ENCODE measurements at places on chromosomes 13 and 19.

DNA sequence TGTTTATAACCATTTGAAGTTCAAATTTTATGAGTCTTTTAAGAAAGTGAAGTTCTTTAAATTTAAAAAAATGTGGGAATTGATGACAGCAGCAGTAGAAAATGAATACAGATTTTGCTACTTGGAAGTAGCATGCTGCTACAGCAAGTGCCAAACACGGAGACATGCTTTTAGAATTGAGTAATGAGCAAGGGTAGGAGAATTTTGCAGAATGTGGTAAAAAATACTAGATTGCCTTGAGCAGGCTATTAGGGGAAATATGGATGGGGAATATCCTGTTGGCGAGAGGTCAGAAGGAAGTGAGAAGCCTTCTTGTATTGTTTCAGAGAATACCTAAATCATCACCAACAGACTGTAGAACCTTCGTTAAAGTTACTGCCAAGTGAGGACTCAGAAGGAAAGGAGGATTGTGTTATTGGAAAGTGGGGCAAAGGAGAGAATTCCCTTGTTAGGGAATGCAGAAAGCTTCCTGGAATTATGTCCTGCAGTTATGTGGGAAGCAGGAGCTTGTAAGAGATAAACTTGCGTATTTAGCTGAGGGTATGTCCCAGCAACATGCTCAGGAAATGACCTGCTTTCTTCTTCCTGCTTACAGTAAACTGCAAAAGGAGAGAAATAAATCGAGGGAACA lies 32.4 kb upstream of the OXGR1 start:
- DNase-seq = no peak

DNA sequence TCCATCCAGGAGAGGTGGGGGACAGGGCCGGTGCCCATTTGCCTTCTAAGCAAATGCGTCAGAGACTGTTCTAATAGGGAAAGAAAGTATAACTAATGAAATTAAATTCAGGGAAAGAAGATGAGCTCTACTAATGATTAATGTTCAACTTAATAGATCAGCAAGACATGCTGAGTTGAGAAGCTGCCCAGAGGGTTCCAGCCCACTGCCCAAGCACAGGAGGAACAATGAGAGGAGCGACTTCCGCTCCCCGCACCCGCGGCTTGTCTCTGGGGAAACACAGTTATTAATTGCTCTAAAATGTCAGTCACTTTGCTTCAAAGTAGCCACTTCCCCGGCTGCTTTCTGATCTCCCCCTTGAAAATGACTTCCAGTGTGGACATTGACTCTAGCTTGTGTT lies 331.3 kb downstream of the UQCRFS1 start:
- no peak for DNase-seq

DNA sequence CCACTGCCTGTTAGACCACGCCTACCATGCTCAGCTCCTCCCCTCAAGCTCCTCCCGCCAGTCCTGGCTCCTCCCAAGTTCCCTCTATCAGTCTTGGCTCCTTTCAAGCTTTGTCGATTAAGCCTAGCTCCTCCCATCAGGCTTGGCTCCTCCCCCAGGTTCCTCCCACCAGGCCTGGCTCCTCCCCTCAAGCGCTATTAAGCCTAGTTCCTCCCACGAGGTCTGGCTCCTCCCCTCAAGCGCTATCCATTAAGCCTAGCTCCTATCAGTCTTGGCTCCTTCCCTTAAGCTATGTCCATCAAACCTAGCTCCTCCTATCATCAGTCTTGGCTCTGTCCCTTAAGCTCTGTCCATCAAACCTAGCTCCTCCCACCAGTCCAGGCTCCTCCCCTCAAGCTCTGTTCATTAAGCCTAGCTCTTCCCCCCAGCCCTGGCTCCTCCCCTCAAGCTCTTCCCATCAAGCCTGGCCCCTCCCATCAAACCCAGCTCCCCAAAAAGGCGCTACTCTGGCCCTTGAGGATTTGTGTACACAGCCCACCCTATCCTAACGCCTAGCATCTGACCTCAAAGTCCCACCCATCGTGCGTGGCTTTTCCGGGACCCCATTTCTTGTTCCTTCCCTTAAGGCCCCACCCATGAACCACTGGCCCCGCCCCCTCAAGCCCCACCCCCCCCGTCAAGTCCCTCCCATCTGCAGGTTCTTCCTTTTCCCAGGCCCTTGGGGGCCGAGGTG lies 10.0 kb downstream of the CAMSAP3 start:
- DNase-seq = no peak

DNA sequence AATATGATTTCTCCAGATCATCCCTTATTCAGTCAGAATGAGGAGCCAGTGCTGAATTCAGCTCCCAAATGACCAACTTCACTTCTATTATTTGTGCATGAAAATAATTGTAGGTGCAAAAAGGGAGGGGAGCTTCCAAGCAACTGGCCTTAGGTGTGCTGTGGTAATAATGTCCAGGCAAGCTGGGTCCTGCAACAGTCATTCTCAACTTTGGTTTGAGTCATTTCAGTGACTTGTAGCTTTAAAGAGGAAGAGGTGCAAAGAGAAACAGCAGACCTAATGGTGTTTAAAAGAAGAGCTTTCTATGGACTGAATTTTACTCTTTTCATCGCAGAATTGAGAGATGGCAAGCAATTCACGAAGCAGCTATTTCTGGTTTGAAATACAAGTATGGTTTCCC lies 29.2 kb upstream of the FGF9 start:
- DNase-seq = no peak

- no peak for DNase-seq
Measured at GRCh38 chr13:75704927-75705288, 68.8 kb downstream of the LMO7 start.

GRCh38 chr13:91347996-91348905 lies 764 bp downstream of the MIR17HG start:
- peak; percentile 71 for DNase-seq

DNA sequence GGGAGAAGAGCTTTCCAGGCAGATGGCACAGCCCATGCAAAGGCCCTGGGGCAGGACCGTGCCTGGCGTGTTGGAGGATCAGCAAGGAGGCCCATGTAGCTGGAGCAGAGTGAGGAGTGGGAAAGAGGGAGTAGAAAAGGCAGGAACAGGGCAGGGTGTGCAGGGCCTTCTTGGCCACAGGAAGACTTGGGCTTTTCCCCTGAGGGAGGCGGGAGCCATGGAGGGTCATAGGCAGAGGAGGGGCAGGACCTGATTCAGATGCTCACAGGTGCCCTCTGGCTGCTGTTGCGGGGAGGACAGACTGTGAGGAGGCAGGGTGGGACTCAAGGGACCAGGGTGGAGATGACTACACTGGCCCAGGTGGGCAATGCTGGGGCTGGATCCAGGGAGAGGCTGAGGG lies 13.8 kb upstream of the PTPRS start:
- DNase-seq = no peak

- no peak for DNase-seq
Measured at GRCh38 chr19:13960863-13961784, 8.8 kb downstream of the DCAF15 start.

GRCh38 chr19:2590630-2591399 lies 111.7 kb downstream of the GNG7 start:
- no peak for DNase-seq

- no peak for DNase-seq
Measured at GRCh38 chr13:62171697-62172096, 756.0 kb upstream of the PCDH20 start.

GRCh38 chr19:46602392-46603194 lies 1.5 kb downstream of the CALM3 start:
- DNase-seq = no peak

GRCh38 chr13:43401361-43401760 lies 378.0 kb downstream of the DNAJC15 start:
- DNase-seq = no peak

- no peak for DNase-seq
Measured at GRCh38 chr19:32873247-32873959, 3.8 kb upstream of the SLC7A9 start.

DNA sequence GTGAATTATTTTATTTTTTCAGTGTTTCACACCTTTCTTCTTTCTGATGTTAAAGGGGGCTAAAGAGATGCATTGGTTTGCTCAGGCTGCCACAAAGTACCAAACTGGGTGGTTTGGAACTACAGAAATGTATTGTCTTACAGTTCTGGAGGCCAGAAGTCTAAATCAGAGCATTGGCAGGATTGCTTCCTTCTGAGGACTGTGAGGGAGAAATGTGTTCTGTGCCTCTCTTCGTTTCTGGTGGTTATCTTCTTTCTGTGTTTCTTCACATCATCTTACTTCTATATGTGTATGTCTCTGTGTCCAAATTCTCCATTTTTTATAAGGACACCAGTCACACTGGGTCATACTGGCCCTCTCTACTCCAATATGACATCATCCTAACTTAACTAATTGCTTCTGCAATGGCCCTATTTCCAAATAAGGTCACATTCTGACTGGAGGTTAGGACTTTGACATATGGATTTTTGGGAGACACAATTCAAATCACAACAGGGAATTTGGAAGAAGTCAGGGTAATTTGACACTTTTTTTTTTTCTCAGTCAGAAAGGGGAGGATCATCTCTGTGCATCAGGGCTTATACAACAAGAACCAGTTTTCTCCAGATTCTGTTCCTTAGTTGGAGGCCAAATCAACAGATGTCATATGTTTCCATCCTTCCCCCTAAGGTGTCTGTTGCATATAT lies 188.2 kb downstream of the KCNRG start:
- no peak for DNase-seq

DNA sequence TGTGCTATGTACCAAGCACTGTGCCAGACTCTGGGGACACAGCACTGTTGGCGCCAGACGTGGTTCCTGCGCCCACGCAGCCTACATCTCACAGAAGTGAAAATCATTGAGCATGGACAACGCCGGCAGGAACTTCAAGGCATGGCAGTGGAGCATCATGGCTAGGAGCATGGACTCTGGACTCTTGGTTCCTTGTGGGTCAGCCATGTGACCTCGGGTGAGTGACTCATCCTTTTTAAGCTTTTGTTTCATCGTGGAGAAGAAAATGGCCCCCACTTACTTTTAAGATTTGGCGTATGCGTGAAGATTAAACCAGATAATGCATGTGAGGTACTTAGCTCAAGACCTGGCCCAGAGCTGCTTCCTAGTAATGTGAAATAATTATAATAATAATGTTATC lies 988.5 kb downstream of the UQCRFS1 start:
- no peak for DNase-seq

GRCh38 chr19:17236811-17237543 lies 8.7 kb downstream of the NR2F6 start:
- no peak for DNase-seq

GRCh38 chr13:44394658-44395057 lies 21.0 kb downstream of the SERP2 start:
- no peak for DNase-seq

DNA sequence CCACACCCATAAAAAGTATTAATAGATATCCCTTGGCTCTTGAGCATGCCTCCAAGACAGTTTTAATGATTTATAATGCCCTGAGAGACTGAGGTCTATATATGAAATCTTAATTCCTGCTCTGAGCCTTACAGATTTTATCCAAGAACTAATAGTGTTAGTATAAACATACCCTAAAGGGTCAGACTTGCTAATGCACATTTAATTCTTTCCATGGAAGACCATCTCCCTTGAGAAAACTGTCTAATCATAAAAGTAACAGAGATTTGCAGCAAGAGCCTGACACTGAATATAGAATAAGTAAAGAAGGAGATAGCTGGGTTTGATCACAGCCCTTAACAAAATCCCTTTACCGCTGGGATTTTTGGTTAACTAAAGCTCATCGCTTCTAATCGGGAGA lies 650.8 kb upstream of the KLF12 start:
- DNase-seq = no peak

DNA sequence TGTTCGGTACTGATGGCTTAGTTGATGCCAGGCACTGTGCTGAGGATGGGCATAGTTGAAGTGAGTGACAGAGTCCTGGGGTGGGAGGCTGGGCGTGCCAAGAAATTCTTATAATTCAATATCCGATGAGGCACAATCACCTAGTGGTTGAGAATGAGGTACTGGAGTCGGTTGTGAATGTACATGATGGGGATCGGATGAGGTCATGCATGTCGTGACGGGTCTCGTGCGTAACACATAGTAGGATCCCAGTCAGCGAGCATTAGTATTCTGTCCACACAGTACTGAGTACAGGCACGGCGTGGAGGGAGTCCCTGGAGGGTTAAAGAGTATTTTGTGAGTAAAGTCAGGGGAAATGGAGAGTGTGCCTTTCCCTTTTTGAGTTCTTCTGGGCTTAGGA lies 2.8 kb downstream of the SAFB start:
- no peak for DNase-seq

- DNase-seq = no peak
Measured at GRCh38 chr13:51519771-51520216, 64.5 kb upstream of the WDFY2 start.

DNA sequence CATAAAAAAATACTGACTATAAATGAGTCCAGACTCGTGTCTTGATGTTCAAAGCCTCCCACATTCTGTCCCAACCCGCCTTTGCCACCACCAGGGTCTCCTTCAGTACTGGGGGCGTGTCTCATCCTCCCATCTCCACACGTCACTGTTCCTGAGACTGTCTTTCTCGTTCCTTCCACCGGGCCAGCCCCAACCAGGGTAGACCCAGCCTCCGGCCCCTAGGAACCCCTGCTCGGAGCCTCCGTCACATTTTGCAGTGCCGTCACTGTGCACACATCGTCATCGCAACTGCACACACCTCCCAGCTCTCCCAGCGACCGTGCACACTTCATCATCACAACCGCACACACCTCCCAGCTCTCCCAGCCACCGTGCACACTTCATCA lies 73.4 kb downstream of the SPACA7 start:
- DNase-seq = no peak

- DNase-seq = no peak
Measured at GRCh38 chr13:63190219-63190618, 1774.6 kb upstream of the PCDH20 start.

GRCh38 chr13:50026788-50027473 lies 11.7 kb downstream of the KCNRG start:
- DNase-seq = no peak

DNA sequence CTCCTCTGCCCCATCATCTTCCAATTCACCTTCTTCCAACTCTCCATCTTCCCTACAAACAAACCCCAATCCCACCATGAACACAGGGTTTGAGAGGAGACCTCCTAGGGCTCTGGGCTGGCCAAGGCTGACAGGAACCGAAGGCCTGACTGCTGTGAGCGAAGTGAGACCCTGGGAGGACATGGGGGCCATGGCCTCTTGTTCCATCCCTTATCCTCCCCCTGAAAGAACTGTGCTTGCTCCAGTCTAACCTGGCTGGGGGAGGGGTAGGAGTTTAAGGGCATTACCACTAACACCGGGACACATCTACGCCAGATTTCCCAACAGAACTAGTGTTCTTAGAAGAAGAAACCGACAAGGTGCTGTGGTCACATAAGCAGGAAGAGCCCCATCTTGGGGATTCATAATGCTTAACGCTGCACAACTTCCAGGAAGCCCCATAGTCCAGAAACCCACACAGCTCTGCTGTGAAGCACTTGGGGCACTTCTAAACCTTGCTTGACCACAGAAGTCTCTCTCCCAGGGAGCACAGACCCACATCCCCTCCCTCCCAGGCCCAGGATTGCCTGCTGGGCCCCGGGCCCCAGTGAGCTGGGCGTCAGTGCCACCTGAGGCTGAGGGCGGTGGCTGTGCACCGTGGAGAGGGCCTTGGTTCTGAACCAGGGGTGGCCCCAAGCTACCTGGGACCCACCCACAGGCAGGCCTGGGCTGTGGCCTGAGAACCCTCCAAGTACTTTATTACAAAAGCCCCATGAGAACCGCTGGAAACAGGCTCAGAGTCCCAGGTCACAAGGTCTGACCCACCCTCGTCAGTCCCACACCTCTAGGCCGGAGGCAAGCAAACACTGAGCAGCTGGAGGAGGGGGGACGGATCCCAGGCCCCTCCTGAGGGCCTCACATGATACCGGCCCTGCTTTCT lies 18.8 kb downstream of the ZC3H4 start:
- peak; percentile 35 for DNase-seq

- no peak for DNase-seq
Measured at GRCh38 chr19:5641171-5641570, 18.3 kb downstream of the SAFB start.

- DNase-seq = no peak
Measured at GRCh38 chr13:47111499-47111898, 214.6 kb upstream of the HTR2A start.

All from central memory CD4-positive, alpha-beta T cell (primary cell).